ENCODE measurements at places on chromosomes 7 and 10.

GRCh38 chr10:8289186-8289924 lies 234.9 kb downstream of the GATA3 start:
- DNase-seq = no peak

- DNase-seq = no peak
These were observed 31.1 kb downstream of the CELF2 start for GRCh38 chr10:11048707-11049278.

DNA sequence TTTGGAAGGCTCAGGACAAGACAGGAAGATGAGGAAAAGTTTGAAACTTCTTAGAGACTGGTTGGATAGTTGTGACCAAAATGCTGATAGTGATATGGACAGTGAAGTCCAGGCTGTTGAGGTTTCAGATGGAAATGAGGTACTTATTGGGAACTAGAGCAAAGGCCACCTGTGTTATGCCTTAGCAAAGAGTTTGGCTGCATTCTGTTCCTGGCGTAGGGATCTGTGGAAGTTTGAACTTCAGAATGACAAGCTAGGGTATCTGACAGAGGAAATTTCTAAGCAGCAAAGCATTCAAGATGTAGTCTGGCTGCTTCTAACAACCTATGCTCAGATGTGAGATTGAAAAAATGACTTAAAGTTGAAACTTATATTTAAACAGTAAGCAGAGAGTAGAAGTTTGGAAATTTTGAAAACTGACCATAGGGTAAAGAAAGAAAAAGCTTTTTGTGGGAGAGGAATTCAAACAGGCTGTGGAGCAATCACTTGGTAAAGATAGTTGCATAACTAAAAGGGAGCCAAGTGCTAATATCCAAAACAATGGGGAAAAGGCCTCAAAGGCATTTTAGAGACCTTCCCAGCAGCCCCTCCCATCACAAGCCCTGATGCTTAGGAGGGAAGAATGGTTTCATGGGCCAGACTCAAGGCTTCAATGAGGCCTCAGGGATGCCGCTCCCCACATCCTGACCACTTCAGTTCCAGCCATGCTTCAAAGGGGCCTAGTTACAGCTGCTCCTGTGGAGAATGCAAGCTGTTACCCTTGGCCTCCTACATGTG lies 415.1 kb downstream of the INHBA start:
- DNase-seq = no peak

- DNase-seq = peak; percentile 48
These were observed 14.5 kb downstream of the GPRIN2 start for GRCh38 chr10:46541735-46542566.

DNA sequence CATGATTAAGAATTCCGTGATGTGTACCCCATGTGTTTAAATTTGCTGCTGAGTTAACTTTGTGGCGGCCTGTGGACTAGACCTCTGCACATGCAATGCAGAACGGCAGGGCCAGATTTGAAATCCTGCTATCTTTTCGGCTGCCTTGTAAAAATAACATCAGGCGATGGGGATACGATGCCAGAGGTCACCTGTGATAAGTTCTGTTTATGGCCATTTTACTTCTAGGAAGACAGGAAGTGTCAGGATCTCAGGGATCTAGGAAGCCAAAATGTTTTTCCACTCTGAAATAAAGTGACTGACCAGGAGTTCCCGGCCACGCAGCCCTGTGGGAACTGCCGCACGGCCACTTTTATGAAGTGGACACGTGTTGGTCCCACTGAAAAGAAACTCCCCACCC lies 77.5 kb downstream of the EGFR start:
- DNase-seq = no peak

DNA sequence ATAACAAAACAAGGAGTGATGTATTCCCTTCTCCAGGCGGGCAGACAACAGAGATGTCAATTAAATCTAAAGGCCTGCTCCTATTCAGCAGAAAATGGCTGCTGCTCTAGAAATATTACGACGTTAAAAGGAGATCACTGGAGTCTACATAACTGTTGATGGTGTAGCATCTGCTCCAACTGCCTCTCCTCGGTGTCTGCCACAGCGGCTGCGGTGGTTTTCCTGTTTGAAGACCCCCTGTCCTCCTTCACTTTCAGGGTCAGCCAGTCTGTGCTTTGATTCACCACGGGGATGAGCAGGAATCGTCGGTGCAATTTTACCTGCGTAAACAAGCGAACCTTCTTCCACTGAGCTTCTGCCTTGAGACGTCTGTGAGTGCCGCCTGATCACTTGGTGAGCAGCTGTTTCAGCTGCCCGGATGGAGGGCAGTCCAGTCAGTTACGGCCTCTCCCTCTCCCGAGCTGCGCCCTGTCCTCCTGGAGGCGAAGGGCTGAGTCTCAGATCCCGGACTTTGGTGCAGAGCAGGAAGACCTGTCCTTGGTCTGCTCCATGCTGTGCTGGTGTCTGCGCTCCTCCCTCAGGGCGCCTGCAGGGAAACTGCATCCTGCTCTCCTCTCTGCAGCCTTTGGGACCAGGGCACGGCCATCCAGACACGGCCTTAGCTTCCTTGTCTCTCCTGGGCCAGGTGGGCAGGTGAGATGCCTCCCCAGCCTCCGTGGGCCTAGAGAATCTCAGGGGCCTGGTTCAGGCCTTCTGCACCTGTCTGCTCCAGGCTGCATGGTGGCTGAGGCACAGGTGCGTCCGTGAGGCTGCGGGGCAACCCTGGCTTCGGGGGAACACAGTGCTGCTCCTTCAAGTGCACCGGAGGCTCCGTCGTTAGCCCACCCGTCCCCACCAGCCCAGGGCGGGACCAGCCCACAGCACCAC lies 326.6 kb downstream of the ADARB2 start:
- peak; percentile 33 for DNase-seq

DNA sequence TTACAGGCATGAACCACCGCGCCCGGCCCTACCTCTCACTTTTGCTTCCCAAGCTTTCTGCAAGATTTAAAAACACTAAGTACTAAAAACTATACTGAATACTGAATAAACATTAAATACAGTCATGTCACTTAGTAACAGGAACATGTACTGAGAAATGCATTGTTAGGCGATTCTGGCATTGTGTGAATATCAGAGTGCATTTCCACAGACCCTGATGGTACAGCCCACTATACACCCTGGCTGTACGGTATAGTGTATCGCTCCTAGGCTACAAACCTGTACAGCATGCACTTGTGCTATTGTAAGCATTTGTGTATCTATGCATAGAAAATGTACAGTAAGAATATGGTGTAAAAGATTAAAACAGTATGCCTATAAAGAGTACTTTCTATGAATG lies 29.1 kb downstream of the PDIA4 start:
- DNase-seq = no peak

DNA sequence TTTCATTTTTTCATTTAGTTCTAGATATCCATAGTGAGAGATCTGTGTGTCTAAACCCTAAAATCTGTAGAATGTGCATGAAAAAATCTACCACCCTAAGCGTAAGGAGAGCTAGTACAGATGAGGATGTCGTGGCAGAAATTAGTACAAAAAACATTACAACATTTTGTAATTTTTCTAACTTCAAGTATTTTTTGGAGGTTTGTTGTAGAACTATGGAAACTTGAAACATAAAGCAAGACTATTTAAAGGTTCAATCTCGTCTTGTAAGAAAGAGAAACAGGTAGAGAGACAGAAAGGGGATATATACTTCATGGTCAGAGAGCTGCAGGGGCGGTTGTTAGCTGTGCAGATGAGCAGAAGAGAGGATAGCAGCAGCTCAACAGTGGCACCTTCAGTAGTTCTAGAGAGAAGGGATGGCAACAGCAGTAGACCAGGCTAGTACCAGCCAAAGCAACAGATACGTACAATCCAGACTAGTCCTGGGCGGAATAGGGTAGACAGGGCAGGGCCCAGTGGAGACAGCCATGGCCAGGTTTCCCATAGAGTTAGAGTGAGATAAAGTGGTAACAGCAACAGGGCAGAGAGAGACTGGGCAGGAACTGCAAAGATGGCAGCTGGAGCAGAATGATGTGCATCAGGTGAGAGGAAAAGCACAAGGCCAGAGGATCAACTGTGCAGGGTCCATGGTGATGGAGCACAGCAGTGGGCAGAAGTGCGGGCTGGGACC lies 145.2 kb downstream of the FRMD4A start:
- peak; percentile 69 for DNase-seq

GRCh38 chr7:33885290-33886148 lies 19.8 kb upstream of the BMPER start:
- no peak for DNase-seq

GRCh38 chr10:672203-672602 lies 17.3 kb downstream of the DIP2C start:
- DNase-seq = no peak

- no peak for DNase-seq
These were observed 72.4 kb upstream of the SP4 start for GRCh38 chr7:21355406-21355874.

DNA sequence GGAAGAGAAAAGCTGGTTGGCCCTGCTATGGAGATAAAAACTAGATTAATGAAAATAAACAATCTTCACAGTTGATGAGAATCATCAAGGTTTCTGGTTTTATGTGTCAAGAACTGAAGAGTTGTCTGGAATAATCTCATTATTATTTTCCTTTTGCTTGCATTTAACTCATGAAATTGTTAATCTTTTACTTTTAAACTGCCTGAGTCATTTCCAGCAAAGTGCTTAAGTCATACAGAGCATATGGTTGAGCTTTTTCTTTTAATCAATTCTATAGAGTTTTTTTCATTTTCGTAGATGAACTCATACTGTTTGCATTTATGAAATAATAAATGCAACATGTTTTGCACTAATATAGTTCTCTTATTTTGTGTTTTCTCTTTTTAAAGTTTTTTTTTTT lies 747.9 kb downstream of the NXPH1 start:
- DNase-seq = no peak

DNA sequence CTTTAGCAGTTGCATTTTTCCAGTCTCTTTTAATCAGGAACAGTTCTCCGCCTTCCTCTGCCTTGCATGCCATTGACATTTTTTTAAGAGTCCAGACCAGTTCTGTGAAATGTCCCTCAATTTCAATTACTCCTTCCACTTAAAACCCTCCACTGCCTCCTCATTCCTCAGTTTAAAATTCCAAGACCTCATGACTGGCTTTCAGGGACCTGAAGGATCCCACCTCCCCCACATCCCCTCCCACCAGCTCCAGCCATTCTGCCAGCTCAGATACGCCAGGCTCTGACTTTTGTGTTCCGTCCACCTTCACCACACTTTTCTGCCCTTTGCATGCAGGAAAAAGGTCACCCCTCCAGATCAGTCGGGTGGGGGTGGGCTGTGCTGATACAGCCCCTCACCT lies 8.7 kb downstream of the TNRC18 start:
- DNase-seq = no peak

Measured in activated CD8-positive, alpha-beta memory T cell treated with anti-CD3 and anti-CD28 coated beads for 24 hours (primary cell).